ENCODE measurements at places on chromosomes 1 and 21.

DNA sequence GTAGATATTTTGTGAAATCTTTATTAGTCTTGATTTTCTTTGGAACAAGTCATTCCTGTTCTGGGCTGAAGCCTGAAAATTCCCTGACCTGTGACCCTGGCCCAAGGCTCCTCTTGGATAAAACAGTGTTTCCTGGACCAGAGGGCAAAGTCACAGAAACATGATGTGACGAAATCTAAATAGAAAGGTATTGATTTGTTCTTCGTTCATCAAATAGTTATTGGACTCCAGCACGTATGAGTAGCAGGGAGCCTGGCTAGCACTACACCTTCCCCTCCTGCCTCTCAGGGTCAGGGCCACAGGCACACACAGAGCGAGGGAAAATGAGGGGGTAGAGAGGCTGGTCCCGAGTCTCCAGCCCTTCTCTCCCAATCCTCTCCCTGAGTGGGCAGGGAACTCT, 1.7 kb upstream of the CLDN14 start:
- no peak for DNase-seq

DNA sequence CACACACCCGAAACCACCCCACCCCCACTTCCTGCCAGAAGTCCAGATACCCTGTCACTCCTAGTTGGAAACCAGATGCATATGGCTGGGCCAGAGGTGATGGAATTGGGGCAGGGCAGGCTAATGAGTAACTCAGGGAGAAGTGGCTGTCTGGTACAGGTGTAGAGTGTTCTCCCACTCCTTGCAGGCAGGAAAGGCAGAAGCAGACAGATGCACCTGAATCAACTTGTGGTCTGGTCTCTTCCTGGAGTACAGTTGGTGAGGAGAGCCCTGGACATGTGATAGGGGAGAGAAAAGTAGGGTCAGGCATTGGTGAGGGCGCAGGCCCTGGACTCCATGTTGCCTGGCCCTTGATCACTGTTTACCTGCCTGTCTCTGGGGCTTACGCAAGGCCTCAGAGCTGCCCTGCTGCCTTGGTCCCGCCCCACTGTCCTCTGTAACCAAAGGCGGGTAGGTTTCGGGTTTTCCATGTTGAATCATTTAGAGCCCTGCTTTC, 2.5 kb downstream of the CGN start:
- DNase-seq, result no peak

- no peak for DNase-seq
Observed at GRCh38 chr1:233367057-233367803, 39.7 kb downstream of the MAP3K21 start.

DNA sequence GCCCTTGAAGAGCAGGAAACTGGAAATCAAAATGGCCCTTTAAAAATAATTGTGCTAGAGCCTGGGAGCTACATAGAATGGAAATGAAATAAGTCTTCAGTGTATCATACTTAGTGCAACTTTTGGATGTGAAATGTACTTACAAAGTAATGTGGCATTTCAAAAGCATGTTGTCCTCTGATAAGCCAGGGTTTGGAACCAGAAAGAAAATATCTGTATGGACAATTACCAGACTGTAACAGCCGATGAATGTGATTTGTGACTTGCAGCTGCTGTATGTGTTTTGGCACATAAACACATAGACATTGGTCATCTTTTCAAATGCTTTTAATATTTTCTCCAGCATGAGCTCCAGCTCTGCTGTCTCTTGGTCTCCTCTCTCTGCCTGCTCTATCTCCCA, 546.4 kb downstream of the OMA1 start:
- no peak for DNase-seq

DNA sequence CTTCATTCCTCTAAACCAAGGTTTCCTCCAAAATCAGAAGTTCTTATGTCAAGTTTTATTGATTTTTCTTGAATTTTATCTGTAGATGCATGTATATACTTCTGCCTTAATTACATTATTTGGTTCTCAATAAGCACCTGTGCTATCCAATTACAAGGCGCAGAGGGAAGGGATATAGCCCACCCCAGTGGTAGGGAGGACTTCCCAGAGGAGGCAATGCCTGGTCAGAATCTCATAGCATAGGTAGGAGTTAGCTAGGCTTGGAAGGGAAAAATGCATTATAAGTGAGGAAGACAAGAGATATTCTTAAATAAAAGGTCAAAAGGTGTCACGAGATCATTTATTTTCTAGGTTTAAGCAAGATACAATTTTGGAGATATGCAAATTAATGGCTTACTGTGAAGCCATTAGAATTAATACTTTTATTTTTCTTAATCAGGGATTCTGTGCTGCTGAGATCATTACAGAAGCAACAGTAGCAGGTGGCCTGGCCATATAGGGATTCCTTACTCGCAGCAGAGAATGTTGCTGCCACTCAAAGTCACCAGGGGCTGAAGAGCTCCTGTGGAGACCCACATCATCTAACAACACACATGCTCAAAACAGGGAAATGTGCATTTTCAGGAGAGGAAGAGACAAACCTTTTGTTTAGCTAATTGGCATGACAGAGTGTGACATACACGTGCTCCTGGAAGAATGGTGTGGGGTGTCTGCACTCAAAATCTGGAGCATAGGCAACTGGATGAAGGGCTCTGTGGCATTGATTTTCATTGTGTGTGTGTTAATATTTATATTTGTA, 178.3 kb downstream of the ATG4C start:
- no peak for DNase-seq

- DNase-seq, result no peak
Observed at GRCh38 chr1:48251821-48252220, 29.3 kb downstream of the SLC5A9 start.

DNA sequence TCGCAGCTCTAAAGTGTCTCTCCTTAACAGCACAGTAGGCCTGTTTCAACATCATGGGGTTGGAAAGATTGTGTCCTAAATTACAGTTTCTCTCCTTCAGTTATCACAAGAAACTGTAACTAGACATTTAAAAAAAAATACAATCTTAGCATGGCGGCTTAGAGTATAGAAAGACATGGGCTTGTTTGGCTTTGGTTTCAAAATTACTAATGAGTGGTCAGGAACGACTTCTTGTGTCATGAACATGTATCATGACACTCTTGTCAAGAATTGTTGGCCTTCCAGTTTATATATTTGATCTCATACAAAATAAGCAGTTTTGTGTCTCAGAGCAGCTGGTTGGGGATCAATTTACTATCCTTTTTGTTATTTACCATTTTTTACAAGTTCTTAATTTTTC, 2.1 kb downstream of the GJA8 start:
- no peak for DNase-seq

- DNase-seq, result no peak
Observed at GRCh38 chr1:234647245-234647644, 37.3 kb upstream of the IRF2BP2 start.

DNA sequence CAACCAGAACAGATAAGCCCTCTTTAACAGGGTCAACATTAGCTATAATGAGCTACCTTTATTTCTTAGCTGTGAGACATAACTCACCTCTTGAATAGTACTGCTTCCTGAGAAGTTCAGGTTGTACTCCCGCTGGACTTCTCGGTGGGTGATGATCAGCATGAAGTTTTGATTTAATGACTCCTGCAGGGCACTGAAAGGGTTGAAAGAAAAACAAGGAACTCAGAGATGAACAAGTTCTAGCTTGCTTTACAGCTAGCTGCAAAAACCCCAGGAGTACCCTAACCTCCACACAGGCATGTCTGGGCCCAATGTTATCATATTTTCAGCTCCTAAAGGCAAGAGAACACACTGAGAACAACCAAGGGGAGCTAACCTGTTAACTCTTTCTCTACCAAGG, 254.4 kb downstream of the FAF1 start:
- DNase-seq, result no peak

DNA sequence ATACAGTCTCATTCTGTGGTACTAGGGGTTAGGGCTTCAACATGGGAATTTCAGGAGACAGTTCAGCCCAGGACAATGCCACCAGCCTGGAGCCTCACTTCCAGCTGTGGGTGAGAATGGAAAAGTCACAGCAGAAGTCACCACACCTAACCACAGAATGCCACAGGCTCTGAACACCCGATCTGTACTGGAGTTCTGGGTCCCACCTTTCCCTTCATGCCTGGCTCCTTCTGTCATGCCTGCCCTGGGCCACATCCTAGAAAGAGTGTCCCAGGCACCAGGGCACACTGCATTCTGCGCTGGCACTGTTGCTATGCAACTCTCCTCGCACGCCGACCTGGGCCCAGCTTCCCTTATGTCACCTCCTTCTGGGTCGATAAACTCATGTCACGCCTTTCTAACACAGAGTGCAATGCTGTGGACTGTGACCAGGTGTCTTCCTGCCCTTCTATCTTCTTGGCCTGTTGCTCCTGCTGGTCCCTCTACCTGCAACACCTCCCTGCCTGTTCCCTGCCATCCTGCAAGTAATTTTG, 21.2 kb downstream of the RCSD1 start:
- no peak for DNase-seq

GRCh38 chr21:17513214-17514123, 626 bp downstream of the CXADR start:
- peak; percentile 39 for DNase-seq

- DNase-seq, result peak; percentile 35
Observed at GRCh38 chr1:147287133-147287865, 44.8 kb downstream of the CHD1L start.

- no peak for DNase-seq
Observed at GRCh38 chr1:64404202-64404601, 65.7 kb upstream of the CACHD1 start.

DNA sequence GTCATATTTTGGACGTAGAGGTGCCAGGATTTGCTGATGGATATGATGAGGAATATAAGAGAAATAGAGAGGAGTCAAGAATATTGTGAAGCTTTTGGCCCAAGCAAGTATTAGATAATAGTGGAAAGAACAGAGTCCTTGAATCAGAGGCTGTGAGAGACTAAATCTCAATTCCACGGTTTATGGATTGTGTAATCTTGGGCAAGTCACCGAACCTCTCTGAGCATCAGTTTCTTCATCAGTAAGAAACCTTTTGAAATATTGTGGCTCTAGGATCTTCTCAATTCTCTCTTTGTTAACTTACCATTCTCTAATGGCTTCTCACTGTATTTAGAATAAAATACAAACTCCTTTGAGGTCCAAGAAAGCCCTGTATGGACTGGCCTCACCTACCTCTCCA, 77.6 kb downstream of the RPS6KA1 start:
- DNase-seq, result no peak

DNA sequence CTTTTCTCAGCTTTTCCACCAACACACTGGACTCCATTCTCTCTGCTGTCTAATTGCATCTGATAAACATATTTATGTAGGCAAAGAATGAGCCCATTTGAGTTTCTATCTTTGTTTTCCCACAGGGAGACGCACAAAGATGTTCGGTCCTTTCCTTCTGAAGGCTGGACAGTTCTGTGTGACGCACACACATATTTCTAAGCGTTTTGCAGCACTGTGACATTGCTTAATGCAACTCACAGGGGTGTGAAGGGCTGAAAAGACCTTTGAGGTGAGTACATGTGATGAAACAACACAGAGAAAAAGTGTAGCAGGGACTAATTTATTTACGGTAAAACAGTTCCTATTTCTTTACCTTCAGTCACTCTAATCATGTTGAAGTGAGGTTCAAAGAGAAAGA, 323.1 kb upstream of the RUNX1 start:
- DNase-seq, result no peak

GRCh38 chr1:152386940-152387339, 27.1 kb downstream of the CRNN start:
- peak; percentile 9 for DNase-seq

DNA sequence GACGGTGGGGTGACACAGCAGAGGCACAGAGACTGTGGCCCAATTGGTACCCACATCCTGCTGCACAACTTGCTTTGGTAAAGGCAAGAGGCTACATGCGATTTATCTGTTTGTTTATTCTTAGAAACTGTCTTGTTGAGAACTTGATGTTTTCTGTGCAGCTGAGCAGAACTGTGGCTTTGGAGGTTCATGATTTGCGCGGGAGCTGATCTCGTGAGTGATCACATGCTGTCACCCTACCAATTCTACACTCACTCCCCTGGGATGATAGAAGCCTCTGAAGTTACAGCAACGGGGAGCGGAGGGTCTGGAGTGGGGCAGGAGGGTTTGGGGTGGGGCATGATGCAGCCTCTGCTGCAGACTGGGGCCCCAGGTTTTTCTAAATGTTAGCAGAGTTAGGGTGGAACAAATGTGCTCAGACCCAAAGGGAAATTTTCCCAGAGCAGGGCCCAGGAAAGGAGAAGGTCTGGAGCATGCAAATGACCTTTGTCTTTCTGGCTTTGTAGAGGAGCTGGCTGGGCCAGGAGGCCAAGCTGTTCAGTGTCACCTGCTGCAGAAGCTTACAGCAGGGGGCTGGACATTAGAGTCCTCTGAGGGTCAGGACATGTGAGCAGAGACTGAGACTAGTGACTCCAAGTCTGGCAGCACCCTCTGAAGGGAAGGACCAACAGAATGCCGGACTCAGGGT, 83.6 kb downstream of the GRIK3 start:
- no peak for DNase-seq

DNA sequence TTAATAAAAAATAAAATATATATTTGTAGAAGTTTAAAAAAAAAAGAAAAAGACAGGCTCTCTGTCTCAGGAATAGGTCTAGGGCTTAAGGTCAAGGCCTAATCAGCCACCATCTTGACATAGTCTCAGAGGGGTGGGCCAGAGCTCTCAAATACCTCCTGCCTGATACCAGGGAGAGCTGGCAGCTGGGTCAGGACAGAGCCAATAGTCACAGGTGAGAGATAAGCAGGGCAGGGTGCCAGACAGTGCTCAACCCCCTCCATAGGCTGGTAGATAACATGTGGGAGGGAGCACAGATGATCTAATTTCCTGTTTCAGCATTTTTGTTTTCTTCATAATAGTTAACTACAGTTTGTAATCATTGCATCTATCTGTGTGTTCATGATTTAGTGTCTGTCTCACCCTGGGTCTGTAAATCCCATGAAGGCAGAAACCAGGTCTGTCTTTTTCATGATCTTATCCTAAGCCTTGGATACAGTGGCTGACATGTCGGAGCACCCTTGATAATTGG, 152.0 kb upstream of the GRIK3 start:
- DNase-seq, result no peak

DNA sequence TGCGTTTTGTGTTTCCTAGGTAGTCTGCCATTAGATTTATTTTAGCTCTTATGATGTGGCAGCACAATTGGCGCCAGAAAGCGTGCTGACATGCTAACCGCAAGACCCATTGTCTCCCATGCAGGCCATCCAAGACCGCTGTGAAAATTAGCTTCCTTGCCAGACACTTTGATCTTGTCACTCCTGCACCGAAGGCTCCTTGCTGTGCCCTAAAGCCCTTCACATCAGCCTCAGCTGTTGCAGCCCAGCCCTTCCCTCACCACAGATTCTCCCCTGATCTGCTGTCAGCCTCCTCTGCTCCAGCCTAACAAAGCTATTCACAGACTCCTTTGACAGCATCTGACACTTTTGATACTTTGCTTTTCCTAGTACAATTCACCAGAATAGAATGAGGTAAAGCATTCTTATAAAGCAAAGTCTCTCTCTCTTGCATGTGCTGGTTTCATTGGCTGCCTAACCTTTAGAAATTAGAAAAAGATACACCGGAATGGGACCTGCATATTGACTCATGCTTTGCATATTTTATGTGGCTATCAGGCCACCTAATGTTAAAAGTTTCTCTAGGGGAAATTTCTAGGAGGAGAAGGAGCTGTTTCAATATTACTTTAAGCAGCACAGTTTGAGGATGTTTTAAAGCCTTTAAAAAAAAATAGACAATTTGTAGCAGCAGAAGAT, 280.3 kb upstream of the FMN2 start:
- DNase-seq, result no peak

Data from cardiac muscle cell (in vitro differentiated cells and primary cell).